AG09309 (cell line): ENCODE measurements at places on chromosomes 7 and 10.
A peak's percentile ranks its signal among the peaks of the same experiment; 100 is the strongest.

- no peak for DNase-seq
These were observed 21.6 kb upstream of the GIMAP2 start for GRCh38 chr7:150663802-150664494.

DNA sequence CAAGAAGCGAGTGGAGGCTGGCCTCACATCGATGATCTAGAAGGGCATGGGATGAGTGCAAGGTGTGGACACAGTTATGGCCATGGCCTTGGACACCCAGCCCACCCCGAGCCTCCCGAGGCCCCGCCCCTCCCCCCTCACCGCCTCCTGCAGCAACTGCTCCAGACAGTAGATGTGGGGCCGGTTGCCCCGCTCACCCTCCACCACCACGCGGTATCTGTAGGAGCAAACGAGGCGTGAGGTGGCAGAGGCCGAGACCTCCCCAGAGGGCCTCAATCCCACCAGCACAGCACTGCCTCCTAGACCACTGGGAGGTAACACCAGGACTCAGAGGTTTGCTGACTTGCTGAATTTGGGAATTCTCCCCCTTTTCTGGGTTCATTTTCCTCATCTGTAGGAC is 37.6 kb downstream of the SLC29A4 start:
- DNase-seq = no peak

- no peak for DNase-seq
These were observed 121.1 kb upstream of the RHOBTB1 start for GRCh38 chr10:61065051-61065450.

DNA sequence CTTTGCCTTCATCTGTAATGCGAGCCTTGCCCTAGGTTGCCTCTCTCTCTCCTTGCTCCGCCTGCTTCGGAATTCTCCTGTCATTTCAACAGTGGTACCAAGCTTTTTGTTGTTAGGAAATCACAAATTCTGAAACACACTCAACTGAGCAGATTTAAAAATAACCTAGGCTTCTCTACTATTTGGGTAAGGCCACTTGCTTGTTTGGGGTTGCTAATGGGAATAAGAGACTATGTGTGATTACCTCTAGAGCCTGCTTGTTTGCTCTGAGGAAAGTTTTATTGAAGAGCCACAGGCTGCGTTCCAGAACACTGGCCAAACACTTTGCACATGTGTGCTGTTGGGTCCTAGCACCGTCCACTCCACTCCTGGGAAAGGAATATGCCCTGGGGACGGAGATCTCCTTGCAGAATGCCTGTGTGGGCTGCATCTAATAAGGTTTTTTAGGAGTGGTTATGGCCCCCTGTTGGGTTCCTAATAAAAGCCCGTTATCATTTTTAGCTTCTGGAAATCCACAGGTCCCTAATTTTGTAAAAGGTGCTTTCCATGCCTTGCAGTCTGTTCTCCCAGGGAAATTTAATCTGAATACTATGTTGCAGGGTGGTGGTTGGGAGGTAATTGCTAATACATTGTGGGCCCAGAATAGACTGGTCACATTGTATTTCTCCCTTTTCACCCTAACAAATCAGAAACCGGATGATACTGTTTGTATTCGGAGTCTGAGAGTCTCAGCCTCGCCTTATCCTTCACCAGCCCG is 68.7 kb upstream of the KLF6 start:
- DNase-seq = no peak

GRCh38 chr10:61554925-61555324 is 101.7 kb upstream of the TMEM26 start:
- no peak for DNase-seq

- DNase-seq = no peak
These were observed 73.2 kb upstream of the CHST15 start for GRCh38 chr10:124166431-124167125.

DNA sequence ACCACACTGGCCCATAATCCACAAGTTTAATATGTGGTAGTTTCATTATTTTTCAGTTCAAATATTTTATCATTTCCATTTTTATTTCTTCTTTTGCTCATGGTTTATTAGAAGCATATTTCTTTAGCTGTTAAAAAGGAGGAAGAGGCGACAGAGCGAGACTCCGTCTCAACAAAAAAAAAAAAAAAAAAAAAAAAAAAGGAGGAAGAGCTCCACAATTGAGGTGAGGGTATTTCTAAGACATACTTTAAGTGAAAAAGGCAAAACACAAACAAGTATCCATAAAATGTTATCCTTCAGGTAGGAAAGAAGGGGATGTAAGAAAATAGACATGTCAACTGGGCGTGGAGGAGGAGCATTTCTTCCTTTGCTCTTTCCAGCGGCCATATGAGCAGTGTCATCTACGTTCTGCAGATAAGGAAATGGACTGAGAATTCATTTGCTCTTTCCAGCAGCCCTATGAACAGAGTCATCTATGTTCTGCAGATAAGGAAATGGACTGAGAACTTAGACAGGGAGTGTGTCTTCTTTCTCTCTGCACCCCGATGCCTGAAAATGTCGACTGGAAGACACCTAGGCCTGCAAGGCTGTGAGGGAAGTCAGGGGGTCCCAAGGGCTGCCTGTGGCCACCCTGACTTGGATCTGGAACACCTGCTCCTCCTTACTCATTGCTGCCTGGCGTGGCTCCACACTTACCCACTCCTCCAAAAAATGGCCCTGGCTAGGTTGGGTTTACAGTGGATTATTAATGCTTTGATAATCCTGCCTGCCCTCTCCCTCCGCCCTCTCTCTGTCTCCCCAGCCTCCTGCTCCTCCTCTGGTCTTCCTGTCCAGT is 18.9 kb upstream of the RAMP3 start:
- DNase-seq = no peak

GRCh38 chr10:77909749-77910375 is 16.7 kb downstream of the DLG5 start:
- peak; percentile 8 for DNase-seq

DNA sequence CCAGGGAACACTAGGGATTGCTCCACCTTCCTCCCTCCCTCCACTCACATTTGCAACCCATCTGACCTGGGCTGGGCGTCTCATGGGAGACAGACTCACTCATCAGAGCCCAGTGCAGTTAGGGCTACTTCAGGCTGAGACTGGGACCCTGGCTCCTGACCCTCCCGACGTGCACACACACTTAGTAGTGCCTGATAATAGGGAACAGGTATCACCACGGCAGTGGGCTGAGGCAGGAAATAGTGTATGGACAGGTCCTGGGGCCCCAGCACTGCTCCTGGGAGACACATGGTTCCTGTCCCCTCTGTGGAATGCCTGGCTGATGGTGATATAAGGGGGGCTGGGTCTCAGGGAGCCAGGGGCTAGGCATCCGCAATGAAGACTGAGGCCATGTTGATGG is 14.3 kb downstream of the AQP1 start:
- DNase-seq = no peak

- DNase-seq = peak; percentile 7
These were observed 14.8 kb downstream of the DPCD start for GRCh38 chr10:101602761-101603398.

GRCh38 chr7:131602304-131602993 is 46.0 kb upstream of the PODXL start:
- no peak for DNase-seq

DNA sequence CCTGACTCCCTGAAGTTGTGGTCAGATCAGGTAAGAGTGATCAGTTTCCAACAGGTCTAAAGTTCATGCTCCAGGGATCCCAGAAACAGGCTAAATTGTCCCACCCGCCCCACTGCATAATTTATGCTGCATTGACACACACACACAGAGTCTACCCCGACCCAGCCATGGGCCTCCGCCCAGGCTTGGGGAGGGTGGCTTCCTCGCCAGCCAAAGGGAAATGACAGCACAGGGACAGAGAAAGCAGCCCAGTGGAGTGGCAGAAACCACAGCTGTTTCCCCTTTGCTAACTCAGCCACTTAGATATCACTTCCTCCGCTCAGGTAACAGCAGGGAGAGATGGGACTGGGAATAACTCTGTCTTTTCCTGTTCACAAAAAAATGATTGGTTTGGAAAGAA is 9.4 kb downstream of the SH3PXD2A start:
- no peak for DNase-seq

DNA sequence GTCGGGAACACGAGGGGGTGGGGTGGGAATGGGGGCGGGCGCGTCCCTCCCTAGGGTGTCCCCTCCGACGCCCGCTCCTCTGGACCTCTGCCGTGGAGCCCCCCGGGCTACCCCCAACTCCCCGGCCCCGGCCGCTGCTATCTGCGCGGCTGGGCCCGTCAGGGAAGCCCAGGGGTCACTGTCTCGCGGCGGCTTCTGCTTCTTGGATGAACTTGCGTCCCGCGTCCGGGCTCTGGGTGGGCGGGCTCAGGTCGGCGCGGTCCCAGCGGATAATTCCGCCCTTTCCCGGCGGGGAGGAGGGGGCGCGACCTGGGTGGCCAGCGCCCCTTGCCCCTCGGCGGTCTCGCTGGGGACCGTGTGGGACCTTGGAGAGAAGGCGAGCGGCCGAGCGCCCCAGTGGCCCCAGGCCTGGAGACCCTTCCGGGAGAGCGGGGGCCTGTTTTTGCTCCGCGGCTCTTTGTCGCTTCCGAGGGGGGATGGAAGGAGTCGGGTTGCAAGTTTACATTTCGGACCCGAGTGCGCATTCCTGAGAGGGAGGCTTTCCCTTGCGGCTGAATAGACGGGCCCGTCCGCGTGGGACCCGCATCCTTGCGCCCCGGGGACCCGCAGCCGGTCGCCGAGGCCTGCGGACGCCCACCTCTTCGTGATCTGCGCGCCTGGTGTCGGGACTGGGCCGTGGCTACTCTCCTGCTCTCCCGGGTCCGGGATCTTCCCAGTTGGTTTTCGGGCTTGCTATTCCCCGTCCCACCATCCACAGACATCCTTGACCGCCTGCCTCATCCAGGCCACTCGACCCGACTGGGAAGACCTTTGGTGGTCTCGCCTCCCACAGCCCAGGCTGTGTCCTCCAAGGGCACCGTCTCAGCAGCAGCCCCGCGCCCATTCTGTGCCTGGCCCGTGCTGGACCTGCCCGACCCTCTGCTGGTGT is 812 bp downstream of the DOCK1 start:
- DNase-seq = no peak

DNA sequence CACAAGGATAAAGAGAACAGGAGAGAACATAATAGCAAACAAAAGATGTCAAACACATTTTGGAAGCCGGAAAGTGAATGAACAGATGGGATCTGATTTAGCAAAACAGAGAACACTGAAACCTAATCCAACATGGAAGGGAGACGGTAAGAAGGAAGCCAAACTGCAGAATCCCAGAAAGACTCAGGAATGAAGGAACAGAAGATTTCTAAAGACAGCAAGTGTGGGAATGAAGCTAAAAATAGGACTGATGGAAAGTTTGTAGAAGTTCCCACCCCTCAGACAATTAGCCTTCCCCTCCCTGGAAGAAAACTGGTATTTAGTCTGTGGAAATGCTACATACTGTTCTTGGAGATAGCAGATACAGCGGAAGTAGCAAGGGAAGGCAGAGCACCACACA is 40.8 kb downstream of the SLC16A12 start:
- DNase-seq = no peak

- no peak for DNase-seq
These were observed 123.0 kb upstream of the CTBP2 start for GRCh38 chr10:125283191-125283835.

DNA sequence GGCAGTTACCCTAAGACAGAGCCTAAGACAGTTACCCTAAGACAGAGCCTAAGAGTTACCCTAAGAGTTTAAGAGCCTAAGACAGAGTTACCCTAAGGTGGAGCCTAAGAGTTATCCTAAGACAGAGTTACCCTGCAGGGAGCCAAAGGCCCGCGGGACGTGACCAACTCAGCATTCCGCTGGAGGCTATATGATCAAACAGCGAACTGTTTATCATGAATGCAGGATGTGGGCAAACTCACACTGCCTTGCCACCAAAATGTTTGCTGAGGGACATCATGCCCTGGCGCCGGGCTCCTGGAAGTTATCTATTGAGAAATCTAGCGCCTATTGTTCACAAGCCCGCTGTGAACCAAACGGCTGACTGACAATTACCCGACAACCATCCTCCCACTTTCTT is 49.9 kb downstream of the BLVRA start:
- no peak for DNase-seq

DNA sequence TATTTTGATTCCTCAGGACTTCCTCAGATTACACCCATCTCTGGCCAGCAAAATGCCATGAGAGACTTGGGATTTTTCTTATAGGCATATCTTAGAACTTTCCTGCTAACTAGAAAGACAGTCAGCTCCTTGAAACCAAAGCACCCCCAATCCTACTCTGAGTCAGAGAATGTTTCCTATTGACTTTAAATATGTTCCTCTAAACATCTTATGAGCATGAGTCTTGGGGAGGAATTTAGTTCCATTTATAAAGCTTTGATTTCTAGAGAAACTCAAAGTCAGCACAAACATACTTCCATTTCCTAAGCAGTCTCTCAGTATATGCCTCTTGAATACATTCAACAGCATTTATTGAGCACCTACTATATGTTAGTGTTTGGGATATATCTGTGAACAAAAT is 128.5 kb downstream of the INHBA start:
- DNase-seq = peak; percentile 8

DNA sequence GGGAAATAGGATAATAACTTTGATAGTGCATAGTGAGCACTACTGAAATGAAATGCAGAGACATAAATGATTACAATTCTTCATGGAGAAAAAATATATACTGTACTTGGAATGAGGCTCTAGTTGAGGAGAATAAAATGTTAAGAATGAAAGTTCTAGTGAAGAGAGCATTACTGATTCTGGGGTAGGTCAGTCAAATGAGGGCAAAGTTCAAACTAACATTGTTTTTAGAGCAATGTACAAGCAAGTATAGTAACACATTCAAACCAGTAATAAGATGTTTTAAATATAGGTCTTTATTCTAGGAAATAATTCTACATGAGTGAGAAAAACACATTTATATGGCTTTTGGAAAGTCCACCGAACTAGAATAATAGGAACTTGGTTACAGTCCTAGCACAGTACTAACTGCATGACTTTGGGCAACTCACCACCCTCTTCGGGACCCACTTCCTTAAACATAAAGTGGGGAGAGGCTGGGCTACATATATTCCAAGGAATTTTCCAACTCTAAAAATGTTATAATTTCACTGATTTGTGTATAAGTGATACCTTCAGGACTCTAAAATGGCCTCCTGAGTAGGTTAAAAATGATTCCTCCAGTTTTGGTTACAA is 86.4 kb downstream of the CDK6 start:
- DNase-seq = no peak

DNA sequence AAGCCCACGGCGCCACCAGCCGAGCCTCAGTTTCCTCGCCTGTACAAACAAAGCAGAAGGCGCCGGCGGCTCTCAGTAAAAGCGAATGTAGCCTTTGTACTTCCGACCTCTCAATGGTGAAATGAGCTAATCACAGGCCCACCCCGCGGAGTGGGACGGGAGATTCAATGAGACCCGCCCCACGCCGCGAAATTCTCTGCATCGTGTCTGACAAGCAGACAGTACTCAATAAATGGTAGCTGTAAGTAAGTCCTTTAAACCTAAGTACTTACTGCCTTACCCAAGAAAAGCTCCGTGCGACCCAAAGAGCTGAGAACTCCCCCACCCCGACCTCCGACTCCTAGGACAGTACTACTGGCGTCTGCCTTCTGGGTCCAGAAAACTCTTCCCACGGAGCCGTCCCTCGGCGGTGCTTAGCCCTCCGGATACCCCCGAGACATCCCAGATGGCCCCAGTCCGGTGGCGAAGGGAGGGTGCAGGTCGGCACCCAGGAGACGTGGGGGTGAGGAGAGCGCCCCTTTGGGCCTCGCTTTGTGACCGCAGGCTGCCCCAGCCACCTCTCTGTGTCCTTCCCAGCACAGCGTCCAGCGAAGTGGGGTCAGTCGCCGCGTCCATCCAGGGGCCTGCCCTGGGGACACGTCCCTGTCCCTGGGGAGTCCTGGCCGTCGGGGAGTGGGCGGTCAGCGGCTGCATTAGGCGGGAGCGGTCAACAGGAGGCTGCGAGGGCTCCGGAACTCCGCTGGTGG is 972 bp upstream of the CXCL12 start:
- DNase-seq = no peak

- no peak for DNase-seq
These were observed 13.1 kb upstream of the ARPC1A start for GRCh38 chr7:99312316-99313203.
